RPMI7951 (cell line): ENCODE measurements at places on chromosomes 5 and 9. TPM values are rescaled to one million over a fixed set of nuclear protein-coding genes. Genes with fewer than 3 reads are reported as not detected.

RLN2 gene
- 0.29 and 1.1 TPM in 2 replicates for total RNA-seq

BRINP1 gene
- total RNA-seq = under 0.01 and 0.24 TPM in 2 replicates

EGFLAM gene
- total RNA-seq = 0.12 and 1.3 TPM in 2 replicates

AIF1L gene
- 0.39 and 0.72 TPM in 2 replicates for total RNA-seq

PAEP gene
- 0.39 TPM in 1 of 2 replicates, not detected in the other for total RNA-seq

APBB3 gene
- 2.3 and 5.0 TPM in 2 replicates for total RNA-seq
